ENCODE measurements at places on chromosomes 6 and 20.

DNA sequence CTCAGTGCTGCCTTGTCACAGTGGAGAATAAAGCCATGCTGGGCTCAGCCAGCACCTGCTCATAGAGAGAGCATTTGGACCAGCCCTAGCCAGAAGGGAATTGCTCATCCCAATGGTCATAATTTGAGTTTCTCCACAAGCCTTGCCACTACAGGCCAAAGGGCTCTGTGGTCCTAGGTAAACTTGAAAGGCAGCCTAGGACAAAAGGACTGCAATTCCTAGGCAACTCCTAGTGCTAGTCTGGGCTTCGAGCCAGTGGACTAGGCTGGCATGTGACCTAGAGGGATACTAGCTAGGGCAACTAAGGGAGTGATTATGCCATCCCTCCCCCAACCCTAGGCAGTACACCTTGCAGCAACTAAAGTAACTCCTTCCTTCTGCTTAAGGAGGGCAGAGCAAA lies 516.2 kb downstream of the BCKDHB start:
- no peak for DNase-seq

DNA sequence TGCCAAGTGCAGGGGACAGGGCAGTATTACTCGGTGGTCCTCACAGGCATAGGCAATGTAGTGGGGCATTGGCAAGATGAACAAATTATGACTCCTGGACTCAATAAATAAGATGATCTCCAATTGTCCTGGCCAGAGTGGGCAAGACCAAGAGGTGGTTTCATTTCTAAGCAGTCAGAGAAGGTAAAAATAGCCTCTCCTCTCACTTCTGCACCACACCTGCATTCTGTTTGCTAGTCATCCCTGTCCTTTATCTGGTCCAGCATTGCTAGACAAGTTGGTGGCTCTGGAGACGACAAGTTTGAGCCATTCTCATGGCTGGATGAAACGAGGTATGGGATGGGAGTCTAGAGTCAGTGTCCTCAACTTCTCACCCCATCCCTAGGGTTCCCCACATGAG lies 83.0 kb downstream of the BANF2 start:
- DNase-seq: no peak

- DNase-seq: no peak
Measured at GRCh38 chr20:61846074-61846473, 219.6 kb downstream of the TAF4 start.

DNA sequence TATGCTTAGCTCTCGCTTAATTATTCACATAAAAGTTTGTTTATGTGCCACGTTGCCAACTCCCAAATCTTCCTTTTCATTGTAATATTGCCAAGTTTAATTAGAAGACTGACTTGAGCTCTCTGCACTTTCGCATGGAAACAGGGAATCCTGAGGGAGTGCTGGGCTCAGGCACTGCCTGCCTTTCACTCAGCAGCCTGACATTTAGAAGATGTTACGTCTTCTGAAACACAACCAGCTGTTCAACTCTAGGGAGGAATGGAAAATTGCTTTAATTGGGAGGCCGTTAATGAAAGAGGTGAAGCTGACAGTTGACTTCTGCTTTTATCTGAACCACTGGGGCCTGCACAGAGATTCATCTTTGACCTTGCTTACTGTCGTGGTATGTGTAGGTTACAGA lies 77.4 kb upstream of the MTHFD1L start:
- DNase-seq: no peak

DNA sequence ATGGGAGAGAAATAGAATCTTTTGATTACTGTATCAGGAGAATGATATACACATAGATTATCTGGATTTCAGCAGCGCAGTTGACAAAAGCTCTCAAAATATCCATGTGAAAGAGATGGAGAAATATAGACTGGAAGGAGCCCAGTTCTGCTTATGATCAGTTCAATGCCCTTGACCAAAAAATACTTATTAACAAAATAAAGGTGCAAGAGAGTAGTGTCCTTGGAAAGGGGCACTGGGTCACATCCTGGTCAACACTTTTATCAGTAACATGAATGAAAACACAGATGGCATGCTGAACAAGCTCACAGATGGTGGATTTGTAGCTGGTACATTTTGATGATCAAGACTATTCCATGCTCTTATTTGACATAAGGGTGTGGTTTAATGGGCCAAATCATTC lies 63.9 kb upstream of the PLEKHG1 start:
- no peak for DNase-seq

DNA sequence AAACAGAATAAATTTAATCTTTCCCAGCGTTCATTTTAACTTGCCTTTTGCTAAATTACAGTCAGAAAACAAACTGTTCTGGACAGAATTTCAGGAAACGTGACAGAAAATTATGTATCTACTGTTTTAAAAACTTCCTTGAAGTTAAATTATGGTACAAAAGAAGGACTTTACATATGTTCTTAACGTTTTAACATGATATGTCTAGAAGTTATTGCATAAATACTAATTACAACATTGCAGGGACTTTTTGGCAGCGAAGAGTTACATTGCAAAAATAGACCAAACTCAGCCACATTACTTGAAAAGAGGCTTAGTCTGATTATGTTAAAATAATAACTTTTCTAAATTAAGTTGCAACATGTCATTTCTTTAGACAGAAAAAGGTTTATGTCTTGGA lies 142.1 kb upstream of the IMPG1 start:
- no peak for DNase-seq

DNA sequence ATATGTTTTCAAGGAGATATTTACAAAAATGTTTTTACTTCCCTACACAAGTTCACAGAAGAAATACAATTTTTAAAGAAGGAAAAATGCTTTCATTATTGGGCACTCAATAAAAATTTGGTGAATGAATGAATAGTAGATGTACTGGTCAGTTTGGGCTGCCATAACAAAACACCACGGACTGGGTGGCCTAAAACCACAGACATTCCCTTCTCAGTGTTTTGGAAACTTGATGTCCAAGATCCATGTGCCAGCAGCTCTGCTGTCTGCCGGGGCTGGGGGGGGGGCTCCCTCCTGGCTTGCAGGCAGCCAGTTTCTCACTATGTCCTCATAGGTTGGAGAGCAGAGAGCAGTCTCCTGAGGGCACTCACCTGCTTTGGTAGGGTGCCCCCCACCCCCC lies 62.0 kb downstream of the FAM120B start:
- DNase-seq: no peak

GRCh38 chr6:148497257-148497656 lies 154.6 kb downstream of the SASH1 start:
- peak; percentile 29 for DNase-seq

DNA sequence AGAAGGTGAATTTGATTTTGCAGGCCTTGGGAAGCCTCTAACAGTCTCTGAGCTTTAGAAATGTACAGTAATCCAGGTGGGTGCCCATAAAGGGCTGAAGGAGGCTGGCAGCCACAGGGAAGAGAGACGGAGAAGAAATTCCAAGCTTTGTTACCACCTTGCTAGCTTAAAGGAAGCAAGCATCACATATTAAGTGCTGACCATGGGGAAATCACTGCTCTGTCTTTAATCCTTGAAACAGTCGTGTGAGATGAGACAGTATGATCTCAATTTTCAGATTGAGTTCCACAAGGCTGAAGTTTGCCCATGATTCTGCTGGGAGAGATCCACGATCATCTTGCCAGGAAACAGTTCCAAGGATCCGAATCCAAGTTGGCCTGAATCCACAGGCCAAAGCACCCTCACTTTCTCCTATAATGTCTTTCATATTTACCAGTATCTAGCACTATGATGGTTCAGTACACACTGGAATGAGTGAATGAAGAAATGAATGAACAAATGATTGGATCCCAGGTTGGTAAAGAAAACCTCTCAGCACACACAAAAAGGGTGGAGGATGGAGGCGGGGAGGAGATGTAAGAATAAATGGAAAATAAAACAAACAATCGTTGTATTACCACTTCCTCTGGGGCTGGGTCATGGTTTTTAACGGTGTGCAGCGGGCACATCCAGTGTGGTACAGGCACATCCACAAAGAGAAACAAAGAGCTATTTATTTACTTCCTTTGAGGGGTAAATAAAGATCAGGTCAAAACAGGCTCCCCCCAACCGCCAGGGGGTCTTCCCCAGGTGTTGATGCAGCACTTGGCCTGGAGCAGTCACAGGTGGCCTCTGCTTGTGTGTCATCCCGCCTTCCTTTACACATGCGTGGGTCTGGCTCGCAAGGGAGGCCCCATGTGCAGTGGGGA lies 28.2 kb upstream of the TAF8 start:
- no peak for DNase-seq

GRCh38 chr6:133547136-133547535 lies 306.0 kb downstream of the EYA4 start:
- DNase-seq: no peak

- DNase-seq: no peak
Measured at GRCh38 chr6:71402096-71402495, 113.5 kb downstream of the OGFRL1 start.

DNA sequence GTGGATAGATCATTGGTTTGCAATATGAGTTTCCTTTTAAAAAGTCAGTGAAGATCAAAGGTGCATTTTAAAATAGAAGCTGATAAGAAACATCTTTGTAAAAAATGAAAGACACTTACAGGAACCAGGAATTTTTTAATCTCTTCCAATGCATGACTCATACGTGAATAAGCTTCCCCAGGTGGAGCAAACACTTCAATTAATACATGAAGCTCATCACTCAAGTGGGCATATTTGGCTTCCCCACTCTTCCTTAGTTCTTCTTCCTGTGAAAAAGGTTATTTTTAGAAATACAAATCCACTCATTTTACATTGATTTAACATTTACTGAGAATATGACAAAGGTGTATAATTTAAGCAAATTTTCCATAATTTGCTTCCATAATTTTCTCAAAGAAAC lies 308.1 kb downstream of the KHDRBS2 start:
- no peak for DNase-seq

DNA sequence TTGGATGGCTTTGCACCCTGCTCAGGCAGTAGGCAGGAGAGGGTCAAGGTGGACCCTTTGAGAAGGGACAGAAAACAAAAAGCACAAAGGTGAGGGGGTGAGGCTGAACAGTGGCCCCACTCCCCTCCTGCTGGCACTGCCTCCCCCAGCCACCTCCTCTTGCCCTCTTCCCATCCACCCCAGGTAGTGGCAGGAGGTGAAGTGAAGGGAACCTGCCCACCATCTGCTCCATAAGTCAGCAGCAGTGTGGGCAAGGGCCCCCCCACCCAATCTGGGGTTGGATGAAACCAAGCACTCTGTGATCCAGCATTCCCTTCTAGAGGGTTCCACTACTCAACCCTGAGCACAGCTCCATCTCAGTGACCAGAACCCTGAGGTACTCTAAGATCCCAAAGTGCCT lies 26.1 kb upstream of the SLC22A7 start:
- no peak for DNase-seq

DNA sequence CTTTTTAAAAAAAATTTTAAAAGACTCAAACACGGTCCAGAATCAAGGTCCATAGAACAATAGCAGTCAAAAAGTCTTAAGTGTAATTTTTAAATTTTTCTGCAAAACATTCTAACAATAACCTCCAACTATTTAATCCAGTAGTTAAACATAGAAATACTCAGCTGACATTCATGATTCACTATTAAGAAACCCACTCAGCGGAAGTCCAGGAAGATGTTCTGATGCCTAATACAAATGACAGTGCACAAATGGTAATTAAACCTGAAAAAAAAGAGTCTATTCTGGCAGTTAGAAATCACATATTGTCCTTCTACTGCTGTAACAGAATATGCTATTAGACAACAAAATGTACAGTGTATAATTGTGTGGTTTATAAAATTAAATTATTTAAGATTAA lies 128.2 kb upstream of the BMP5 start:
- no peak for DNase-seq

GRCh38 chr6:130407032-130407431 lies 41.2 kb downstream of the TMEM200A start:
- DNase-seq: no peak

DNA sequence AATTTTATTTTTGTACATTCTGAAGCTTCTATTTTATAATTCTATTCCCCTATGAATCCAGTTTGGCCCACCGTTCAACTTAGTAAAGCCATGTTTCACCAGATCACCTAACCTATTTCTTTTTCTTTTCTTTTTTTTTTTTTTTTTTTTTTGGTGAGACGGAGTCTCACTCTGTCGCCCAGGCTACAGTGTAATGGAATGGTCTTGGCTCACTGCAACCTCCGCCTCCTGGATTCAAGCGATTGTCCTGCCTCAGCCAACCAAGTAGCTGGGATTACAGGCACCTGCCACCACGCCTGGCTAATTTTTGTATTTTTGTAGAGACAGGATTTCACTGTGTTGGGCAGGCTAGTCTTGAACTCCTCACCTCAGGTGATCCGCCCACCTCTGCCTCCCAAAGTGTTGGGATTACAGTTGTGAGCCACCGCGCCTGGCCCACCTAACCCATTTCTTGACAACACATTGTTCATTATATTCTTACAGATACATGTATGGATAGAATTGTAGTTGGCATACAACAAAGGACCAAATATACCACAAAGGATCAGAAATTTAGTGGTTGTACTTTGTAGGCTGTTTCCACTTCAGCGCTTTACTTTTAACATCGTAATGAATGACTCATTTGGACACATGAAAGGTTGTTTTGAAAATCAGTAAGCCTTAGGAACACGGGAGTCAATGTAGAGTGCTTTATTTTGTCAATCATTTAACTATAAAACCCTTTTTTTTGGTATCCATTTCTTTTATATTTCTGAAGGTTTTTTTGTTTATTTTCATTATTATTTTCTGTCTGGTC lies 63.2 kb downstream of the GJA1 start:
- no peak for DNase-seq

DNA sequence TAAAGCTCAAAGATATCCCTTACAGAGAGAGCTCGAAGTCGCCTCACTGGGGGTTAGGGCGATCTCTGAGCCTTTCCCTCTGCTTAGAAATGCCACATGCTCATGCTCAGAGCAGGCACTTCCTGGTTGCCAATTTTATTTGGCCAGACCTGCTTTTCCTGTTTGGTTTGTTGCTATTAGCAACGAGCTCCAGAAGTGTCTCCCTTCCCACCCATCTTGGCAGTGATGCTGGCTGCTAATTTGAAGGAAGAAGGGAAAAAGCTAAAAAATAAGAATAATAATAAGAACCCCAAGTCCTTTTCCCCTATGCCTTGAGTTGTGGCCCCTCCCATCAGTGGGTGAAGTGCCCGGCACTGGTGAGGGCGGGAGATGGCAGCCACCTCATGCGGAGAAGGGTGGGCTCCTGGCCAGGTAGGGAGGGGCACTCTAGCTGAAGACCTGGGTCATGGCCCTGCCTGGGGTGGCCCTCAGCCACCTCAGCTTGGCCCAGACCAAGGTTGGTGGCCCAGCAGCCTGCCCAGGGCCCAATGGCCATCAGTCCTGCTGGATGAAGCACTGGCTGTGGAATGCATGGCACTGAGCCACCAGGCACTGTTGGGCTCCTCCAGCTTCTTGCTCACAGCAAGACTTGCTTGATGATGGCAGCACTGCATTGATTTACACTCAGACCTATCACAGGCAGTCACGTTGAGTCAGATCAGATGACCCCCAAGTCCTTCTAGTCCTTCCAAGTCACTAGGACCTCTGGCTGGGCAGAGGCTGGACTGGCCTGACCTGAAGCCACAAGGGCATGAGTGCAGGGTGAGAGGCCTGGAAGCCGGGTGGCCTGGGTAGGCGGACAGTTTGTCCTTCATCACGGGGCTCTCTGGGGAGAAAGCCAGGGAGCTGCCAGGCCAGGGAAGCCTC lies 79.0 kb downstream of the SYNJ2 start:
- peak; percentile 90 for DNase-seq

- no peak for DNase-seq
Measured at GRCh38 chr6:6858533-6858982, 249.2 kb upstream of the RREB1 start.

Data from hepatic stellate cell (primary cell).